ENCODE measurements at places on chromosomes 3 and 15. TPM values are rescaled to one million over a fixed set of nuclear protein-coding genes. Genes with fewer than 3 reads are reported as not detected.

GRCh38 chr15:26634319-26634718, 138.5 kb downstream of the GABRB3 start:
- DNase-seq = no peak

GRCh38 chr3:31469385-31469784, 63.3 kb upstream of the STT3B start:
- no peak for DNase-seq

DNA sequence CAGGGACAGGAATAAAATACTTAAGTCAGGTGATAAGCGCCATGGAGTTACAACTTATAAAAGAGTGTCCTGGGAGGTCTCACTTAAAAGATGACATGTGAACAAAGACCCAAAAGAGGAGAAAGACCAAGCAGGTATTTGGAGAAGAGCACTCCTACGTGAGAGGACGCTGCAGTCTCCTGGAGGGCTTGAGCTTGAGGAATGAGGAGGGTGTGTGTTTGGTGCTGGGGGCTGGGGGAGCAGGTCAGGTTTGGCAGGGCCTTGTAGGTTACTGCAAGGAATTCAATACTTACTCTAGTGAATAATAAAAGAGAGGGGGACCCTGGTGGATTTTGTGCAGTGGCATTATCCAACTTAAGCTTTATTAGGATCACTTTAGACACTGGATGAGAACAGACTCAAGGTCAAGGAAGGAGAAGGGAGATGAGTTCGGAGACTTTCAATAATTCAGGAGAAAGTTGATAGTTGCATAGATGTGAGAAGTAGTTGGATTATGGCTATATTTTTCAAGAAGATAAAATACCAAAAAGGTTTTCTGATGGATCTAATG, 32.4 kb downstream of the TNIK start:
- DNase-seq = no peak

The MYO5C gene
- 2.0 TPM for total RNA-seq

The NT5DC2 gene
- 58.2 TPM for total RNA-seq

- DNase-seq = no peak
Measured at GRCh38 chr3:104596551-104596950, 770.2 kb upstream of the ALCAM start.

GRCh38 chr3:8768364-8769087, 887 bp downstream of the OXTR start:
- no peak for DNase-seq

DNA sequence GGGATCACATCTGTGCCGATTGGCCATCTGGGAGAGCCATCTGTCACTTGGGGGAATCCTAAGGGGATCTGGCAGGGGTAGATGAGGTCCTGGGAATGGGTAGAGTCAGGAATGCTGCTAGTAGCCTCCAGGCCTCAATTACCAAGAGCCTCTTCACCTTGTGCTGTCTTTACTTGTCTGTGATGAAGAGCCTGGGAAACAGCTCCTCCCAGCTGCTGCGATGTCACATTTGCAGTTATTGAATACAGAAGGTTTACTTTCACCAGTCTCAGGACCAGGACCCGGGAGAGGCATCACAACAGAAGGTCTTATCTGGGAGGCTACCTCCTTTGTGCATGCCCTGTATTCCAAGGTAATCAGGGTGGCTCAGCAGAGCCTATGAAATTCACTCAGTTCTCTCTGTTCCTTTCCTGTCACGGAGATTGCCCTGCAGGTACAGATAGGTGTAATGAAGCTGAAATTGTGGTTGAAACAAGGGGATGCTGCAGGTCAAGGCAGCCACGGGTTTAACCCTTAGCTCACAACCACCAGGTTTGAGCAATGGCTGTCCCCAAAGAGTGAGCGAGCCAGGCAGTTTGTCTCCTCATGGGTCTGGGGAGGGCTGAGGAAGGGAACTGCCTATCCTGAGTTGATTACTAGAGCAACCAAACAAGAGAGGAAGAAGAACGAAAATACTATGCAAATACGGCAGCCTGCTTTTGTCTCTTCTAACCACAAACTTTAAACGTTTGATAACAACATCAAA, 298.9 kb upstream of the RORA start:
- DNase-seq = no peak

- no peak for DNase-seq
Measured at GRCh38 chr3:12186046-12186445, 27.3 kb upstream of the TIMP4 start.

The GJD2 gene
- 0.11 TPM for total RNA-seq

DNA sequence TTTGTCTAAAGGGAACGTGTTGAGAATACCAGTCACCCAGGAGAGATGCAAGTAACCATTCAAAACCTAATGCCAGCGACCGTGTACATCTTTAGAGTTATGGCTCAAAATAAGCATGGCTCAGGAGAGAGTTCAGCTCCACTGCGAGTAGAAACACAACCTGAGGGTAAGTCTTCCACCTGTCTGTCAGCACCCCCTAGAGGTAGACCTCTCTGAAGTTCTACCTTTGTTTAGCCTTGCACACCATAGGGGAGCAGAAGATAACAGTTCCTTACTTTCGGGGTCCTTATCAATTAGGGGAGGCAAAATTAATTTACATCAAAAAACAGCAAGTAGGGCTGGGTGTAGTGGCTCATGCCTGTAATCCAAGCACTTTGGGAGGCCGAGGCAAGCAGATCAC, 124.4 kb downstream of the HCN4 start:
- no peak for DNase-seq

DNA sequence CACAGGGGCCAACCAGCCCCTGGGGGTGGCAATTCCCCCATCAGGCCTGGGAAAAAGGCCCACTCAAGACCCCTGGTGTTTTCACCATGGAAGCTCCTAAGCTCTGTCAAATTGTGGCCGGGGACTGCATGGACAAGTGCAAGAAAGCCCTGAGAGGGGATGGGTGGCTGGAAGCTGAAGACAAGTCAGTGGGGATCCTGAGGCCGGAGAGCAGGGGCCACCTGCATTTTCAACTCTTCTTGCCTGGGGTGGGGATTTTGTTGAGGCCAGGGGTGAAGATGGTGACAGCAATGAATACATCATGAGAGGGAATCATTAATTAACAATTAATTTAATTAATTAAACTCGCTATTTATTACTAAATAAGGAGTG, 33.9 kb downstream of the FEM1B start:
- DNase-seq = no peak

- no peak for DNase-seq
Measured at GRCh38 chr3:21508246-21508645, 242.8 kb downstream of the ZNF385D start.

GRCh38 chr3:134737516-134737915, 57.5 kb upstream of the EPHB1 start:
- no peak for DNase-seq

The CSTA gene
- 2.0 TPM for total RNA-seq

- peak; percentile 74 for DNase-seq
Measured at GRCh38 chr3:126364130-126364695, 7.0 kb upstream of the KLF15 start.

The UROC1 gene
- total RNA-seq = not detected

The CFAP44 gene
- 2.1 TPM for total RNA-seq

The FAM3D gene
- total RNA-seq = not detected

DNA sequence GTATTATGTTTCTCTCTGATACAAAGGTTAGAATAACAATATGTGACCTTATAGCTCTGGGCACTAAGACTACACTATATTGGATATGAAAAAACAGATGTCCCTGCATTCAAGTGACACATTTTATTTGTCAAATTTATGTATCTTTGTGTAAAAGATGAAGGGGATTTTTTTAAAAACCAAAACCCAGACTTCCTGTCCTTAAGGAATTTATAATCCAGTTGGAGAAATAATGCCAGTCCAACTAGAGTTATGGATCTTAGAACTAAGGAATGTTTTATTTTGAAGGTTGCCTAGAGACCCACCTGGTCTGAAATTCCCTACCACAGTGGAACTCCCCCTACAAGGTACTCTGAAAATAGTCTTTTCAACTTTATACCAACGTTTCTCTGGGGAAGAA, 33.3 kb upstream of the PIK3CB start:
- DNase-seq = no peak

DNA sequence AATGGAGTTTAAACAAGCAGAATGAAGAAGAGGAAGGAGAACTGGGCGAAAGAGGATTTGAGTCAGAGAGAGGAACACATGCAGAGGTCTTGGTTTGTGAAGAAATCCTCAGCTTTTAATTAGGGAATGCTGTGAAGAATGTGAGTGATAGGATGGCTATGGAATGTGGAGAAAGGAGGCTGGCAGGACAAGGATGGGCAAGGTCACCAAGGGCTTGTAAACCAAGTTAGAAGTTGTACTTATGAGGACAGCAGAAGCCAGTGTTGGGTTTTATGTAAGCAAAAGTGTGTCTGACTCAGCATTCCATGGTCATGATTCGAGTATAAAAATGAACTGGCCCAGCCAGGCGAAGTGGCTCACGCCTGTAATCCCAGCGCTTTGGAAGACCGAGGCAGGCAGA, 60.0 kb upstream of the IL12A start:
- no peak for DNase-seq

The SLC2A2 gene
- total RNA-seq = not detected

The SPINK8 gene
- total RNA-seq = not detected

DNA sequence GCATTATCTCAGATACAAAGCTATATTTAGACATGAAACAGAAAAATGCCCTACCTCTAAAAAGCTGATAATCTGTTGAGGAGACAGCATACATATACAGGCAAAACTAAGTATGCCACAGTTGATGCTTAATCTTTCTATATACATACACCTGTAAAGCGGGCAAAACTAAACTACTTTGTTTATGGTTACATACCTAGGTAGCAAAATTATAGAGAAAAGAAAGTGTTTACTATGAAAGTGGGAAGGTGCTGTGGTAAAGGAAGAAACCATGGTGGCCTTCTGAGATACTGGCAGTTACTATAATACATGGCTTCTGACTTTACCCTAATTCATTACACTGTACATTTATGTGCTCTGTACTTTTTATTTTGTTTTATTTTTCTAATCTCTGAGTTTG, 36.0 kb upstream of the NR1I2 start:
- no peak for DNase-seq

DNA sequence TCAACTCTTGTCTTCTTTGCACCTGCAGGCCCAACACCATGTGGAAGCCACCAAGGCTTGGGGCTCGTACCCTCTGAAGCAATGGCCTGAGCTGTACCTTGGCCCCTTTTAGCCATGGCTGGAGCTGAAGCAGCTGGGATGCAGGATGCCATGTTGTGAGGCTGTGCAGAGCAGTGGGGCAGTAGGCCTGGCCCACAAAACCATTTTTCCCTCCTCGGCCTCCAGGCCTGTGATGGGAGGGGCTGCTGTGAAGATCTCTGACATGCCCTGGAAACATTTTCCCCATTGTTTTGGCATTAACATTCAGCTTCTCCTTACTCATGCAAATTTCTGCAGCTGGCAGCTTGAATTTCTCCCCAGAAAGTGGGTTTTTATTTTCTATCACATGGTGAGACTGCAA, 58.5 kb downstream of the DPH6 start:
- no peak for DNase-seq

GRCh38 chr3:173938616-173939015, 541.1 kb downstream of the NLGN1 start:
- no peak for DNase-seq

GRCh38 chr15:49987896-49988295, 131.1 kb downstream of the ATP8B4 start:
- DNase-seq = no peak

- no peak for DNase-seq
Measured at GRCh38 chr3:108381529-108382140, 85.3 kb downstream of the HHLA2 start.
